ENCODE measurements at places on chromosomes 11 and 22.

- DNase-seq: no peak
These were observed 34.7 kb downstream of the CACNG2 start for GRCh38 chr22:36668854-36669253.

DNA sequence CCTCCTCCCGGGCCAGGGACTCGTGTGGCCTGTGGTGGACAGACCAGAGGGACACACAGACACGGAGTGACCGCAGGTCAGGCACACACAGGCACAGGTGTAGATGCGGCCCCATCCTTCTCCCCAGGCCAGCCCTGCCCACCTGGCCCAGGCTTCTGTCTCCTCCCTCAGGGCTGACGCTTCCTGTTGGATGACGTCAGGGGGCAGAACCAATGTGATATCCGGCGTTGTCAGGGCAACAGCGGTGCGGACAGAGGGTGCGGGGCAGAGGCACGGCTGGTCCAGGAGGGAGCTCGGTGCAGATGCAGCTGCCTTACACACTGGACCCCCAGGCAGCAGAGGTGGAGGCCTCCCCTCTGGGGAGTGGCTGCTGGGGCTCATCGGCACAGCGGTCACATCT is 2.9 kb upstream of the TUBGCP6 start:
- DNase-seq: no peak

DNA sequence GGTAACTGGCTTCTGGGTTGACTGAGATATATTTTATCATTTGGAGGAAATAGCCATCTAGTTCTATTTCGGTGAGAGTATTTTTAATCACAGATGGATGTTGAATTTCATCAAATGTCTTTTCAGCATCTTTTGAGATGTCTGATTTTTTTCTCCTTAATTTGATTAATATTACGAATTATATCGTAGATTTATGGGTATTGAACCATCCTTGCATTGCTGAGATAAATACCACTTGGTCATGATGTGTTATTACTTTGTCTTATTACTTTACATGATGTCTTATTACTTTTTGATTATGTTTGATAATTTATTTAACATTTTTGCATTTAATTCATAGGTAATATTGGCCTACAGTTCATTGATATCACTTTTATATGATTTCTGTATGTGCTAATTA is 78.8 kb upstream of the PARVA start:
- DNase-seq: no peak

DNA sequence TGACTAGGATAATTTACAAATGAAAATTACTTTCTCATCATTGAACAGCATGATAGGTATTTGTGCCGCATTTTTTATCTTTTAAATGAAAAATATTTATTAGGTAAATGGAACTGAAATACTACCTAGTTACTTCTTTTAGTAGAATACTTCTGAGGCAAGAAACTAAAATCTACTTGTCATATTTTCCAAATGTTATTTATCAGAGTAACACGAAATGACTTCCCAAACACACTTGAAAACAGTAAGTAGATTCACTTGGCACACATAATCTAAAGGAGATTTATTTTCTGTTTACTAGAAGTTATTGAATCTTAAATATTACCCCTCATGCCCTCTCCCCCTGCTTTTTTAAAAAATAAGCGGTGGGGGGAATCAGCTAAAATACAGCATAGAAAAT is 2.3 kb downstream of the QSER1 start:
- DNase-seq: no peak

DNA sequence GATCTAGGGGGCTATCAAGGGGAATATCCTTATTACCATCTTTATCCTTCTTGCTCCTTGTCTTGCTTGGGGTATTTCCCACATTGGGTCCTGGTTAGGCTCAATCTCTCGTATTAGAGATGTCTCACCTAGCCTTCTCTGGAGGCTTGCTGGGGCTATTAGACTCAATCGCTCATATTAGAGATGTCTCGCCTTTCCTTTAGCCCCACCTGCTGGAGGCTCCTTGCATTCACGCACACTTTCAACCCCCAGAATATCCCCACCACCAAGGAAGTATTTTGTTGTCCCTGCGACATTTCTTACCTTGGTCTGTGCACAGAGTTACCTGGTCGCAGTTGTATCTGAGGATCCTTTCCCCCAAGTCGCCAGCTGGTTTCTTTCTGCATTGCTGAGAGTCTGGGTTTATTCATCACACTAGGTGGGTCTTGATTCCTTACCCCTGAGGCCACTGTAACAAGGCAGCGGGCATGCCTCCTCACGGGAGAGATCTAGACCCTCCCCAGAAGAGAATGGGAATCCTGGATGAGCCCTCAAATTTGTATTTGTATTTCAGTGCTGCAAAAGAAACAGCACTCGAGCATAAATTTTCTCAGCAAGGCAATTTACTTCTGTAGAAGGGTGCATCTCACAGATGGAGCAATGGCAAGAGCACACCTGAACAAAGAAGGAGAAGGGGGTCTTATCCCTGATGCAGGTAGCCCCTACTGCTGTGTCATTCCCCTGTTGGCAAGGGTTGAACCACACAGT is 15.9 kb upstream of the HYLS1 start:
- peak; percentile 28 for DNase-seq

- DNase-seq: peak; percentile 93
These were observed 24.4 kb upstream of the HSPA8 start for GRCh38 chr11:123086305-123086704.

- no peak for DNase-seq
These were observed 10.5 kb downstream of the SLC16A8 start for GRCh38 chr22:38073150-38074130.

DNA sequence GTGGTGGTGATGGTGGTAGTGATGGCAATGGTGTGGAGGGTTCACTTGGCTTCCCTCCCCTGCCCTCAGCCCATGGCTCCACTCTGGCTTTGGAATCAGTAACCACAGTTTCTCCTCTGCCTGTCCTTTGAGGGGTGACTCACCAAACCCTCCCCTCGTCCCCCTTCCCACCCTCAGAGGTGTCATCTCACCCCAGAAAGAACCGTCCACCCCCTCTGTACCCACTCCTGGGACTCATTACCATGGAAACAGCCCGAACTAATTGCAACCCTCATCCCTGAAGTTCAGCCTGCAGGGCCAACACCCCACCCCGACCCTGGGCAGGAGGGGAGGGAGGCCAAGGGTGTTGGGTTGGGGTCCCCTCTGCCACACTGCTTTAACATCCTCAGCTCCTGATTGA is 26.6 kb downstream of the PHLDB1 start:
- no peak for DNase-seq

DNA sequence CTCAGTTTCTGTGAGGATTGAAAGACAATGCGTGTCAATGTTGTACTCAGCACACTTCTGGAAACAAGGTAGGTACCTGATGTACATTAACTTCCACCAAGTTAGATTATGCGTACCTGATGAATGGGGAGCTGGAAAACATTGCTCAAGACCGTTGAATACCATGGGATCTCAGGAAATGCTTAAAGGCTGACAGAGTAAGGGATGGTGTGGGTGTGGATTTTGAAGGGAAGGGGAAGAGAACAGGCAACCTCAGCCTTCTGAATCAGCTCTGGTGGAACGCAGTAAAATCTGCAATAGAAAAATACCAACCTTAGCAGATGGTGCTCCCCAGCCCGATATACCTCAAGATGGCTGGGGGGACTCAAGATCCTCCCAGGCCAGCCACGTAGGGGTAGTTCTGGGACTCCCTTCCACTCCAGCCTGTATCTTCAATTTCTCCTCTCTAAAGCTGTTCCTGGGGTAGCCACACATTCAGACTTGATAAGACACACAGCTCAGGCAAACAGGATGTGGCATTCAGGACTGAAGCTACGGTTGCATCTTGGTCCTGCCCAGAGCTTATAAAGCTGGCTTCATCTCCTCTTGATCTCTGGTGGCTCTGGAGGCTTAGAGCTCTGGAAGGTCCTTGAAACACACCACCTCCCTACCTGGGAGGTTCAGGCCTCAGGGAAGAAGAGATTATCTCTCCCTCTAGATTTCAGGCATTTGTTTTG is 111.8 kb downstream of the CTNND1 start:
- no peak for DNase-seq

DNA sequence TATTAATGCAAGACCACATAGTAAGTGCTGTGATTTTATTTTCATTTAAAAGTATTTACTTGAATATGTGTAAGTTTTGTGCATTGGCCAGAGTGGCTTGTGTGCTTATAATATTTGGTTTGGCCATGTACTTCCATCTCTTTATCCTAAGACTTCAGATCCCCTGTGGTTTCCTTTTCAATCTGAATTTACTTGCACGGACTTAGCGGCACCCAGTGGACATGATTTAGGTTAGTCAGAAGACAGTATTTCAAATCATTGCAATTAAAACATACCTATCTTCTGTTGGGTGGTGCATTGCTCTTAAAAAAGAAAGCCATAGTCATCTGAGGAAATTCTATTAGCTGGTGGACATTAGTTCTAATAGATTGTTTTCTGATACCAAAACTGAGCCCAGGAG is 30.7 kb downstream of the PIWIL4 start:
- DNase-seq: no peak

- DNase-seq: no peak
These were observed 110.6 kb upstream of the NECTIN1 start for GRCh38 chr11:119839476-119840133.

DNA sequence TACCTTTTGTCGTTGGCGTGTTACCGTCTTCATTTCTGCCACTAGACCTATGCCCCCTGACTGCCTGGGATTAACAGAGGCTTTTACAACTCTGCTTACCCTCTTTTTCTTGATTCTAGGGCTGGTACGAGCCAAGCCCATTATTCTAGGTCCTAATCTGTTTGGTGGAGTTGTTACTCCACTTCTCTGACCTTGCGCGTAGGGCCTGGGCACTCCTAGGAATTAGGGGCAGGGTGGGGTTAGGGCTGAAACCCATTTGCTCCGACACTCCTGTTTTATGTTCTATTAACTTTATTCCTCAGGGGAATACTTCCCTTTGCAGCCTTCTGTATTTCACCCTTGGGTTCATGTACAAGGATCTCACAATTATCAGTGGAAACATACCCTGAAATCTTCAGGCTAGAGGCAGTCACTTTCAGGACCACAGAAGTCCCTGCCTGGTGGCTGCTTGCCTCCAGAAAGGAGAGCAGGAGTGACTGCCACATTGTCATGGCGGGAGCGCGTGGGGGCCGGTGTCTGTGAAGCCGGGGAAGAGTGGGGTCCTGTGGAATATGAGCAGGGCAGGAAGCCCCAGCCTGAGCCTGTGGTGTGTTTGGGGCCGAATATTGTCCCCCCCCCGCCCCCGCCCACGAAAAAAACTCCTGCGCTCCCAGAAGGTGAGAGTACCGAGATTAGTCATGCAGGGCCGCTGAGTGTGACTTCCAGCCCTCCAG is 731 bp upstream of the SLC37A2 start:
- DNase-seq: no peak

DNA sequence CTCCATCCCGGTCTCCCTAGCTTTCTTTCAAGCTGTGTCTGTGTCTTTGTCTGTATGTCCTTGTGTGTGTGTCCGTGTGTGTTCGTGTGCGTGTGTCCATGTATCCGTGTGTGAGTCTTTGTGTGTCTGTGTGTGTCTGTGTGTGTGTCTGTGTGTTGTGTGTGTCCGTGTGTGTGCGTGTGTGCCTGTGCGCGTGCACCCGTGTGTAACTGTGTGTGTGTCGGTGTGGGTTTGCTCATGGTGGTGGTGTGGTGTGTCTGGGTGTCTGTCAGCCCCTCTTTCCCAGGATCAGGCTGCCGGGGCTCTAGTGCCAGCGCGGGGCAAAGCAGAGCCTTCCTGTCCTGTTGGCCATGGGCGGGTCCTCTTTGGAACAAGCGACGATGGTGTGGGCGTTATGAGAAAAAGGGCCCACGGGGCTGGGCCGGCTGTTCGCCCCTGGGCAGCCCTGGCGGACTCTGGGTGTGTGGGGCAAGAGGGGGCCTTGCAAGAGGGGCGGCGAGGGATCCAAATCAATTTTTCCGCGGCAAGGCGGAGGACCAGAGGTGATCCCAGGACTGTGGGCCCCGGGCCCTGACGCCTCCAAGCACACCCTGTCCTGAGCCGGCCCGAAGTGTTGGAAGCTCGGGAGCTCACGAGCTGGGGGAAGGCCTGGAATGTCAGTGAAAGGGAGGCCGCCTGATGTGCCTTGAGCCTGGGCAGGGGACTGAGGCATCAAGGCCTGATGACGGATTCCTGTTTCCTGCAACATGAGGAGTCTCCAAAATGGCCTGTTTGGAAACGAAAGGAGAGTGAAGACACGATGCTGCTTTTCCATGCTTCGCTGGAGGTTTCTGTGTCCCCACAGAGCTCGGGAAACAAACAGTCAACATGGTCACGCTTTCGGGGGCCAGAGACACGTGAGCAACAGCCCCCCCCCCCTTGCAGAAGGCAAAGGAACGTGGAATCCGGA is 3929.2 kb upstream of the OR11H1 start:
- DNase-seq: no peak

DNA sequence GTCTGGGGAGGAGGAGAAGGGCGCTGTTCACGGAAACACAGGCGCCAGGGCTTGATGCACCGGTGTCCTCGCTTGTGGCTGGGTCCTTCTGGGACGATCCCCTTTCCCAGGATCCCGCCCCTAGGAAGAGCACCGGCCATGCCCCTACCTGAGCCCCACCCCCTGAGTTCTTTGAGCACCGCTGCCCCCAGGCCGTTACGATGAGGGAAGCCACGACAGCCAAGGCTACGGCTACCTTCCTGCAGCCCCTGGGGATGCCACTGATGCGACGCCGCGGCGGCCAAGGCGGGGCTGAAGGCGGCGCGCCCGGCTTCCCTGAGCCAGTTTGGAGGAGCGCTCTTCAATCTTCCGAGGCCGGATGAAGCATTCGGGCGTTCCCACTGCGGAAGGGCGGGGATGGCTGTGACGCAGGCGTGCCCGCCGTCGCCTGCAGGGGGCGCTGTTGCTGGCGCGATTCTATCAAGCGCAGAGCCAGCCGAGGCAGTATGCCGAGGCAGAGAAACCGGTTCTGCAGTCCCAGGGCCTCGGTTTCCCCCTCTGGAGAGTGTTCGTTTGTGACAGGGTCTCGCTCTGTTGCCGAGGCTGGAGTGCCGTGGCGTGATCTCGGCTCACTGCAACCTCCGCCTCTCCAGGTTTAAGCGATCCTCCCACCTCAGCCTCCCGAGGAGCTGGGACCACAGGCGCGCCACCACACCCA is 9.7 kb upstream of the NEFH start:
- no peak for DNase-seq

DNA sequence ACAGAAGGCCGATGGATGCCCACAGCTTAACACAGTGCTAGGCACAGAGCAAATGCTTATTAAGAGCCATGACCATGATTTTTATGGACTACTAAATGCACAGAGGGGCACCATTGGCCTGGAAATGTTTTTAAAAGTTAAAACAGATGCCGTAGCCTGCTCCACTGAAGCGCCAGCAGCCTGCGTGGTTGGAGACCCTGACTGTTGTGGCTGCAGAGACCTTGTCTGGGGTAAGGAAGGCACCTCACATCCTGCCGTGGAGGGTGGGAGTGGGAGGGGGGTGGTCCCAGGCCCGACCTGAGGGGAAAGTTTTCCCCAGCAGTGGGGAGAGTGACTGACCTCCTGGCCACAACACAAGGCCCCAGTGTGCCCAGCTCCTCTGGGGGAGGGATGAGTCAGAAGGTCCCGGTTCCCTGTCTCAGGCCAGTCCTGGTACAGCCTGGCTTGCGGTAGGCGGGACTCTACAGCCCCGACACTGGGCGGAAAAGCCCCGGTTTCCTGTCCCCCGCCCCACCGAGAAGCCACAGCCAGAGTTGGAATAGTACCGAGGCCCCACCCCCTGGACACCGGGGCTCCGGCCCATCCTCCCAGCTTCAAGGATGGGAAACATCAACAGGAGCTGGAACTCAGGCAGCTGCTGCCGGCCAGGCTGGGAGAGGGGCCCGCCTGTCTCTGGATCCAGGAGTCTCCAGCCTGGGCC is 7.0 kb downstream of the CHST1 start:
- peak; percentile 39 for DNase-seq

GRCh38 chr22:23399367-23400285 is 180.5 kb downstream of the IGLL1 start:
- no peak for DNase-seq
